Stimulated activated CD4-positive, alpha-beta T cell treated with anti-CD3 and anti-CD28 coated beads, Interleukin-12 subunit alpha, Interleukin-12 subunit beta, amount 100 ng/mL, for 24 hours (primary cell): ENCODE measurements at places on chromosomes 3 and 15.
A peak's percentile ranks its signal among the peaks of the same experiment; 100 is the strongest.

- no peak for DNase-seq
Measured at GRCh38 chr3:141981084-141981483, 104.6 kb downstream of the ATP1B3 start.

GRCh38 chr3:13011573-13012220, 61.5 kb downstream of the IQSEC1 start:
- DNase-seq: peak; percentile 79

DNA sequence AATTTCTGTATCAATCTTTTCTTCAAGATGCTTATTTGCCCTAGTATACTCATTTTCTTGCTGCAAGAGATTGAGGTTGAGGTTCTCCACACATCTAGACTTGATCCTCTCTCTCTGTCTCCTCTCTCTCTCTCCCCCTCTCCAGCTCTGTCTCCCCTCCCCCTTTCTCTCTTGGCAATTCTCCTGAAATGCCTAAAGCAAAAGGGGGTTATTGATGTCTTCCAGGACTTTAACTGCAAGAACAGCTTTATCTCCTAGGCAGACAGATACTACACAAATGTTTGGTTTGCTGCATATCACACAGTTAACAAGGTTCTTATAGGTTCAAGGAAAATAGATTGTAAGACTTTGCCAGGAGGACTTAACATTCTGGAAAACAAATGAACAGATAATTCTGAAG, 52.1 kb downstream of the TMEM212 start:
- DNase-seq: no peak

DNA sequence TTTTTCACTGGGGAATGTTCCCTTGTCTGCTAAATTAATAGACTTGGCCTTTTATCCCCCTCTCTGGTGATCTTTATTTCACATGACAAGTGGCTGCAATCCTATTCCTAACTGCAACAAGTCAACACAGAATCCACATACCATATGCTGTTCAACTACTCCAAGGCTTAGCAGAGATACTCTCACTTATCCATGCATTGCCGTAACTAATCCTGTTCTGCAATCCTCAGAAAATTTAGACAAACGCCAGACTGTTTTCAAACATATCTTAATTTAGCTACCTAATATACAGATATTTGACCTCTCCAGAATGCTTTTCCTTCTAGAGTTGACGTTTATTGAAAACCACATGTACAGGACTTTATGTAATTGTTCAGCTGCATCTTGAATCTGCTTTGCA, 37.9 kb downstream of the EID1 start:
- DNase-seq: no peak

GRCh38 chr15:32099097-32099785, 68.9 kb downstream of the CHRNA7 start:
- no peak for DNase-seq

GRCh38 chr3:106025151-106025722, 156.4 kb upstream of the CBLB start:
- DNase-seq: no peak

DNA sequence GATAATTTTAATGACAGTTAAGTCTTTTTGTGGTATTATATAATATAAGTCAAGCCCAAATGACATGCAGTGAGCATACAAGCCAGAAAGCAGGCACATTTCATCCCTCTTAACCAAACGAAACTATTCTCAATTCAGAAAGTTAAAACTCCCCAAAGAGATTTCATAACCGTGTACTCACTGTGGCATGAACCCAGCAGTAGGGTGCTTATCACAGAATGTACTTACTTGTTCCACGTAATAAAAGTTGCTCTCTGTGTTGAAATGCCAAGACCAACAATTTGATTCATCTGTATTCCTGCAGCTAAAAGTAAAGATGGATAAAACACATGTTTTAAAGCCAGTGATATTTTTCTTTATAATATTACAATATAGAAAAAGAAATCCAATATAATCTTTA, 12.1 kb downstream of the GK5 start:
- DNase-seq: no peak

- DNase-seq: no peak
Measured at GRCh38 chr3:172315401-172316091, 132.7 kb downstream of the GHSR start.
